CD4-positive, alpha-beta T cell treated with Interleukin-21 for 1 hour (primary cell): ENCODE measurements at places on chromosomes 3 and 15.

GRCh38 chr3:48565591-48566400, 2.2 kb upstream of the UCN2 start:
- DNase-seq, result no peak

GRCh38 chr3:123026565-123027291, 835 bp downstream of the SEMA5B start:
- DNase-seq, result no peak

- DNase-seq, result peak; percentile 69
These were observed 27.6 kb upstream of the CXCR6 start for GRCh38 chr3:45915518-45916231.

DNA sequence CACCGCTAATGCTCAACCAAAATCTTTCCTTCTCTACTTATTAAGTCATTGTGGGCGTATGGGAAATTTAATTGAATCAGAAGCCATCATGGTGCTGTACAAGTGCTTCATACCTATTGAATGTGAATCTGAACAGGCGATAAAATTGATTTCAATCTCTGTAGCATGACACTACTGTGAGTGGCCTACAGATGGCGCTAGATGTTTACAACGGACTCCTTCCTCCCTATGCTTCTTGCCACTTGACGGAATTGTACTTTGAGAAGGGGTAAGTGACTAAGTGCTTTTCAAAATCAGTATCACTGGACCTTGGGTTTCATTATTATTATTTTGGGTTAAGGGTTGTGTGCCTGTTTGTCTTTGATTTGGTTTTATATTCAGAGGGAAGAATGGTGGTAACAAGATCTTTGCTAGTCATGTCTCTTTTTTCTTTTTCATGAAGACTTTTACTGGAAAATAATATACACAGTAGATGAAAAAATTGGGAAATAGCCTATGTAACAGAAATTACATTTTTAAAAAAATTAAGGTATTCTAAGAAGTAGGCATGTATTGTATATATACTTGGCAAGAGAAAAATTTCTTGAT, 35.4 kb downstream of the ACP3 start:
- DNase-seq, result peak; percentile 70

DNA sequence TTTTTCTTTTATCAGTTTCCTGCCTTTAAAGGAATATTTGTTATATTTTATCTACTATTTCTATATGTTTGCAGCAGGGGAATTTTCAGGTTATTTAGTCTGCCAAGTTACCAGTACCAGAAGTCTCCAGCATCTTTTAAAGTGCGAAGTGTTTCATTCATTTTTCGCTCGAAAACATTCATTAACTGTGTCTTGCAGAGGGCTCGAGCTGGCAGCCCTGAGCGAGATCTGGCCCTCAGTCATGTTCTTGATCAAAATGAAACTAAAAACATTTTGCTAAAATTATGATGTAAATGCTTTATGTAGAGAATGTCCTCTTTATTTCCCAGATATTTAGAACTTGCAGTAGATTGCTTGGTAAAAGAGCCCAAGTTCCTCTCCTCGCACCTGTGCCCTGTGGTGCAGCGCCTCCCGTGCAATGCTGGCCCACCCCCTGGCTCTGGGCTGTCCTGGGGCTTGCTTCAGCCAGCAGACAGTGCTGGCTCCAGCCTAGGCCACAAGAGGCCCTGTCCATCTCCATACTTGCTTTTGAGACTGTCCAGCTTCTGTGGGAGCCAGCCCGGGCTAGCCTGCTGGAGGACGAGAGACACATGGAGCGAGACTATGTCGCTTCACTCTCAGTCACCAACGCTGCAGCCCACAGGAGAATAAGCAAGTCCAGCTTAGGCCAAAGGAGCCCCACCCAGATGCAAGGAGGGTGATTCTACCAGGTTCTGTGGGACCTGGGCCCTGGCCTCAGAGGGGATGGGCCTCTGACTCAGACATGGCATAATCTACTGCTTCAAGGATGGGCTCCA, 71.9 kb upstream of the PRR23E start:
- DNase-seq, result no peak

GRCh38 chr3:57783186-57784088, 27.3 kb downstream of the SLMAP start:
- no peak for DNase-seq

- no peak for DNase-seq
These were observed 242.8 kb upstream of the UBE2E2 start for GRCh38 chr3:22960105-22960984.

GRCh38 chr15:72801590-72802325, 18.2 kb upstream of the ADPGK start:
- DNase-seq, result no peak

DNA sequence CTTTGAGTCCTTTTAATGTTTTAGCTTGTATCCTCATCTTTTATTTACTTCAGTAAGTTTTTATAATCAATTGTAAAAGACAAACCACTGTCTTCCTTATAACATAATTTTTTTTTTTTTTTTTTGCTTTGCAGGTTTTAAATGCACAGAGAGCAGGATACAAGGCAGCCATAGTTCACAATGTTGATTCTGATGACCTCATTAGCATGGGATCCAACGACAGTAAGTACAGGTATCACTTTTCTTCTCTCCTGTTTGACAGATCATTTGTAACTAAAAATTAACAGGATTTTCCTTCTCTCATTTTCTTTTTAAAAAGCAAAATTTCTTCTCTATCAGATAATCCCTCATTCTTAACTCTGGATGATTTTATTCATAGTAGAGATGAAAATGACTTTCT, 75.4 kb downstream of the PFN2 start:
- no peak for DNase-seq

GRCh38 chr3:97969541-97969940, 2.7 kb downstream of the RIOX2 start:
- DNase-seq, result no peak

GRCh38 chr15:99564221-99565048, 1.3 kb upstream of the MEF2A start:
- peak; percentile 34 for DNase-seq

DNA sequence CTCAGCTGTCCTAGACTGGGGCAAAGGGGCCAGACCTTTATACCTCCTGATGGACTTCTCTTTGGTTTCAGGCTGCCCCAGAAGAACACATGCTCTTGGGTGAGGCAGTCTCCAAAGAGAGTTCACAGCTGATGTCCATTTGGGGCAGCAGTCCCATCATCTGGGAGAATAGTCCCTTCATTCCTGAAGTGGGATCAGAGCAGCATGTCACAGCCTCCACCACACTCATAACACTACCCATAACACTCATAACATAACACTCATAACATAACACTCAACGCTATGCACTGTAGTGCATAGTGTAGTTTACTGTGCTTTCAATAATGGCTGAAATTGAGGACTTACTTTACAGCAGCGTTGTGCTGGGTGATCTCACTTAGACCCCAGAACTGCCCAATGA, 36.7 kb upstream of the PLCL2 start:
- no peak for DNase-seq

DNA sequence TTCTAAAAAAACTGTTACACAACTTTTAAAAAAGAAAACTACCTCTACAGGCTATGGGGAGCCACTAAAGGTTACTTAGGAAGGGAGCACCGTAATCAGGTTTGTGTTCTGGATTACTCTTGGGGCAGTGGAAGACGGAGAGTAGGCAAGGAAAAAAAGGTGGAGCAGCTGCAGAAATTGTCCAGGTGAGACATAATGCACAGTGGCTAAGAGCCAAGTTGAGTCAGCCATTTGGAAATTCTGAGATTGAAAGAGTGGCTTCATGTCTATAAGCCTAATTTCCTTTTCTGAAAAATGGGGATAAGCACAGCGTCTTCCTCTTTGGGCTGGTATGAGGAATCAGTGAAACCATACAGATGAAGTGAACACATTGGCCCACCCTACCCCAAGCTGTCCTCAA, 195.2 kb downstream of the CADPS start:
- no peak for DNase-seq

GRCh38 chr15:76147906-76148570, 88.3 kb downstream of the TMEM266 start:
- peak; percentile 52 for DNase-seq

- DNase-seq, result no peak
These were observed 432.5 kb downstream of the MFSD1 start for GRCh38 chr3:159234306-159234705.

GRCh38 chr3:10471054-10471688, 34.2 kb downstream of the ATP2B2 start:
- DNase-seq, result no peak

DNA sequence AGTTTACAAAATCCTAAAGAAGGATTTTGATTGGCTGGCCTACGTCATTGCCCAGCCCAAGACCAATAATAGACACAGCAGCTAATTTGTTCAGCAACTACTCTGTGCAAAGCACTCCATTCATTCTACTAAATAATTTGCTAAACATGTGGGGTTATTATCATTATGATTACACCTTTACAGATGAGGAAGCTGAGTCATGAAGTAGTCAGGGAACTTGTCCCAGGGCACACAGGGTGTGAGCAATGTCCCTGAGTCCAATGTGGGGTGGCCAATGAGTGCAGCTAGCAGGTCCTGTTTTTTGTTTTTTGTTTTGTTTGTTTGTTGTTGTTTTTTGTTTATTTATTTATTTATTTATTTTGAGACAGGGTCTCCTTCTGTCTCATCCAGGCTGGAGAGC, 183.6 kb downstream of the ABHD5 start:
- no peak for DNase-seq

DNA sequence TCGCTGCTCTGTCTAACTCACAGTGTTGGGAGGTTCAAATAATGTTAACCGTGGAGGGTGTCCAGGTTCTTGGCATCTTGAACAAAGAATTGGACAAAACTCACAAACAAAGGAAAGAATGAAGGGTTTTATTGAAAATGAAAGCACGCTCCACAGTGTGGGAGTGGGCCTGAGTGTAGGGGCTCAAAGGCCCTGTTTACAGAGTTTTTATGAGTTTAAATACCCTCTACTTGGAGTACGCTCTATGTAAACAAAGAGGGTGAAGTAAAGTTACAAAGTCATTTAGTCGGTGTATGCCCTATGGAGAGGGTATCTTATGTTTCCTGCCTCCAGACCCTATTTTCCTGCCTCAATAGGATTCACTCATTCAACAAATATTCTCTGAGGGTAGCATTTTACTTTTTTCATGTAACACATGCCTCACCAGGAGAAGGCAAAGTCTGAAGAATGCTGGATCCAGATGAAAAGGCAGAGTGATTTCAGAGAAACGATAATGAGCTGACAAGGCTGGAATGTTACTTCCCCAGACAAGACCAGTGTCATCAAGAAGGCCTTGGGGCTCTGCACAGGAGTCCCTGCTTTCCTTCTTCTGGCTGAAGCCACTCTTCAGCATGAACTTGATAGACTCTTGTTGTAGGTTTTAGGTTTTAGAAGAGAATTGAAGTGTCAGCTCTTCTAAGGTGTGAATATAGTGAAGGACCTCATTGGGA, 163.6 kb downstream of the FAM43A start:
- no peak for DNase-seq

- DNase-seq, result no peak
These were observed 239.2 kb downstream of the THRB start for GRCh38 chr3:24255414-24255813.

GRCh38 chr3:14307656-14308302, 94.6 kb upstream of the SLC6A6 start:
- no peak for DNase-seq

- no peak for DNase-seq
These were observed 240.2 kb downstream of the UACA start for GRCh38 chr15:70523192-70523591.

GRCh38 chr3:23741036-23741706, 64.6 kb upstream of the UBE2E1 start:
- no peak for DNase-seq

DNA sequence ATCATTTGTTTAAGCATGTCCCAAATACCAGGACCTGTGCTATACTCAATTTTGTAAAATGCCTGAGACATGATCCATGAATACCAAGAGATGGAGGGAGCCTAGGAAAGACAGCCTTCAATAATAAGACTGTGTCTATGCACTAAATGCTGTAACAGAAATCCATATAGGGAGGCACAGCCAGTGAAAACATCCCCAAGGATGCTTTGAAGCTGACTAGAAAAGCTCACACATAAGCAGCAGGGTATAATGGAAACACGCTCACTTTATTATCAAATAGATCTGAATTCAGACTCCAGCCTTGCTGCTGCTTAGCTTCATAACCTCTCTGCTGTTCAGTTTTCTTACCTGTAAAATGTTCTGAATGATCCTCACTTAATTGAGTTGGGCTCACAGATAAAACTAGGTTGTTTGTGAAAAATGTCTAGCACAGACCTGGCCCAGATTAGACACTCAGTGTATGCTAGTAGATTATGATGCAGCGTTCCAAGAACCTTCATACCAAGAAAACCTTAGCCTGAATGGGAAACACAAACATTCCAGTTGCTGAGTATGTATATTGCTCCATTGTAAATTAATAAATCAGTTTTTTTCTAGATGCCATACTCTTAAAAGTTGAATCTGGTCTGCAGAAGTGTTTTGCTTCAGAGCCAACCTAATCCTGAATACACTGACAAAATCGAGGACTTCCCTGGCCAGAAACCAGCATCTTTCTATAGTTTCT, 3.8 kb upstream of the LARP6 start:
- DNase-seq, result no peak

GRCh38 chr15:69096196-69096595, 64.2 kb upstream of the GLCE start:
- no peak for DNase-seq

DNA sequence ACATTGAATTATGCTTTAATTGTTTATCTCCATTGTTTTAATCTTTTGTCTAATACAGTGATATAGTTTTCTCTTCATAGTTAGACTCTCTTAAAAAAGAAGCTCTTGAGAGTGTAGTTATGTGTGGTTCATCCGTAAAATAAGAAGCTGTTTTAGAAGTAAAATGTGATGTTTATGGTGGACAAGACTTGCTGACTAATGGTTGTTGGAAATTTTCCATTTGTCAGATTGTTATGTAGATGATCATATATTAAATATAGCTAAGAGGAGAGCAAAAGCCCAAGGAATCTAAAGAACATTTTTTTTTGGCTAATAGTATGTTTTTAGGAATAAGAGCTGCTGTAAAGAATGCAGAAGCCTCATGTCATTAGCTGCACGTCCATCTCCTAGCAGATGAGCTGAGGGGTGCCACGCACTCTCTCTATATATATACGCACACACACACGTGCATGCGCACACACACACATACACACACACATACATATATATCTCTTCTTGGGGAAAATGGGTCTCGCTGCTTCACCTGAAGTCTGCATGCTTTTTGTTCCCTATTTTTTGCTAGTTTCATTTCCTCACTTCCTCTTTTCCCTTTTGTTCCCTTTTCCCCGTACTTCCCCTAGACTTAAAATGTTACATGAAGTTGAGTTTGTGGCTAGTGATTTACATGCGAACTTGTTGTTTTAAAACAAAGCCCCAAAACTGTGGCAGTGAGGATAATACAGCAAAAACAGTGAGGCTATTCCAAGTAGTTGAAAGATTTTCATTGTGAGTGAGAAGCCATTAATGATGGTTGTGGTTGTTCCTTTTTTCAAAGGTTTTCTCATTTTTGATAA, 107.8 kb downstream of the MBNL1 start:
- DNase-seq, result peak; percentile 29
